A673 (cell line): ENCODE measurements at places on chromosomes 5 and 9. TPM values are rescaled to one million over a fixed set of nuclear protein-coding genes. Genes with fewer than 3 reads are reported as not detected.

- H3K4me1 ChIP-seq: no peaks in the 10 kb centered on the region
- no peak overlapping the region for H3K4me3 ChIP-seq
- DNase-seq: no peak
- peaks cover 8% of the 10 kb centered on the region for H3K27me3 ChIP-seq
- H3K27ac ChIP-seq: no peak overlapping the region
- no peaks in the 10 kb centered on the region for H3K36me3 ChIP-seq
Observed at GRCh38 chr9:93292664-93293328, 108.9 kb downstream of the WNK2 start.

- H3K27me3 ChIP-seq: no peaks in the 10 kb centered on the region
- DNase-seq: no peak
- H3K27ac ChIP-seq: no peak overlapping the region
- no peak overlapping the region for H3K4me3 ChIP-seq
- H3K36me3 ChIP-seq: no peaks in the 10 kb centered on the region
Observed at GRCh38 chr5:57466544-57466943, 16.1 kb downstream of the ACTBL2 start.

DNA sequence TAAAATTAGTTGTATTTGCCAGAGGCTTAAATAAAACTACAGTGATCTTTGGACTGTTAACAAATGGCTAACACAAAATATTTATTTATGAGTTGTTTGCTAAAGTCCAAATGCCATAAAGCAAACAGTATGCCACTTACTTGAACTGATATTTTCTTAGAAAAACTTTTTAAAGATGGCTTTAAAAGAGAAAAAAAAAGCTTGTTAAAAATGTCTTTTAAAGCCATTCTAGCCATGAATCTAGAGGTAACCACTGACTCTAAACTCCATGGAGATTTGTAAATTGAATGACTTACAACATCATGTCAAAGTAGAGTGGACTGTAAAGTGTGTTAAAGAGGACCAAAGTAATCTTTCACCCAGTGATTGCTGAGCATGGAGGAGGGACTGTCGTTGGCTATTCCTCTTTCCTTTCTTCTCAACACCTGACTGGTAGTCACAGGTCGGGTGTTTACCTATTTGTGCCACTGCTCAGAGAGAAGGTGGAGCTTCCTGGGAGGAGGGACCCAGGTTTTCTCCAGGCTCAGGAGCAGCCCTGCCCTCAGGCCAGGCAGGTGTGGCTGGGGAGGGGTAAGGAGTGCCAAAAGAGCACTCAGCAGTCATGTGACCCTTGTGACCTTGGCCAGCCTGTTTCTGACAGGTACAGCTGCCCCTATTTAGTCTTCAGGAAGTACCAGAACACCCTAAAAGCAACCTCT, 69.1 kb upstream of the TJP2 start:
- no peaks in the 10 kb centered on the region for H3K4me1 ChIP-seq
- no peak overlapping the region for H3K4me3 ChIP-seq
- no peak for DNase-seq

DNA sequence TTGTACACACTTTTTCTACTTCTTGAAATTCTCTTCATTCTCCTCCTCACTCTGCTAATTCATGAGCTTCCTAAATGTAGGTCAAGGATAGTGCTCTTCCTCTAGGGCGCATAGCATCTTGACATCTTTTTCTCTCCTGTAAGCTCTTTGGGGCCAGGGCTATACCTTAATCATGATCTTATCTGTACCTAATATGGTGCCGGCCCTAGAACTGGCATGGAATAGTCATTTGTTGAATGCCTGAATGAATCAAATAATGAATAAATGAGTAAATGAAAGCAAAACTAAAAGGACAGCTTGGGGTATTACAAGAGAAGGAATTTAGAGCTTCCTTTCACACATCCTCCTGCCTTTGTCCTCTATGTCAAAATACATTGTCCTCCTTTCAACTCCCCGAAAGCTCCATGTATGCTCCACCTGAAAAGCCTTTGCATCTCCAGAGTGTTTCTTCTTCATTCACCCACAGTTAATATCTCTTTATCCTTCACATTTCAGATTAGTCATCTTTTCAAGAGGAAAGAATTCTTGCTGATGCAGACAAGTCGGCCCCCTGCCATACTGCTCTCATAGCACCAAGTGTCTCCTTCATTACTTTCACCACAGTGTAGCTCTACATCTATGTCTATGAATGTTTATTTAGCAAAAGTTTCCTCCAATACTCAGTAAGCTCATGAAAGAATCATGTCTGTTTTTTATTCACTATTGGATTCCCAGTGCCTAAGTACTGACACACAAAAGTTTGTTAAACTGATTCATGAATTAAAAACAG, 16.4 kb upstream of the PPP2R2B start:
- H3K4me3 ChIP-seq: no peak overlapping the region
- no peaks in the 10 kb centered on the region for H3K4me1 ChIP-seq
- peaks cover 5% of the 10 kb centered on the region for H3K27me3 ChIP-seq
- DNase-seq: no peak
- no peaks in the 10 kb centered on the region for H3K36me3 ChIP-seq
- no peak overlapping the region for H3K27ac ChIP-seq

DNA sequence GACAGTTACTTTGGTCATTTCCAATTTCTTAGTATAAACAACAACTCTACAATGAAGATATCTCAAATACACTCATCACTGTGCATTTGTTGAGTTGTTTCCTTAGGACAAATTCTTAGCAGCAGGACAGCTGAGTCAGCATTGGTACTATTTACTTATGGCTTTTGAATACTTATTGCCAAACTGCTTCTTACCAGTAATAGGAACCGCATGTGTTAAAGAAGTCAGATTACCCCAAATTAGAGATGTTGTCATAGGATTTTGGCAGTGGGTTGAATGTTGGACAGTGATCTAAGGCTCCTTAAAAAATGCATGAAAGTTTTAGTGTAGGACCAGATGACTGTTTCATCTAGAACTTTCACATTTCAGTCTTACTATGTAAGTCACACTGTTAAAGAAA, 280.1 kb upstream of the DMRT1 start:
- H3K27me3 ChIP-seq: peaks cover 49% of the 10 kb centered on the region
- H3K4me1 ChIP-seq: no peaks in the 10 kb centered on the region
- no peak for DNase-seq
- H3K4me3 ChIP-seq: no peak overlapping the region
- H3K36me3 ChIP-seq: no peaks in the 10 kb centered on the region
- no peak overlapping the region for H3K27ac ChIP-seq

DNA sequence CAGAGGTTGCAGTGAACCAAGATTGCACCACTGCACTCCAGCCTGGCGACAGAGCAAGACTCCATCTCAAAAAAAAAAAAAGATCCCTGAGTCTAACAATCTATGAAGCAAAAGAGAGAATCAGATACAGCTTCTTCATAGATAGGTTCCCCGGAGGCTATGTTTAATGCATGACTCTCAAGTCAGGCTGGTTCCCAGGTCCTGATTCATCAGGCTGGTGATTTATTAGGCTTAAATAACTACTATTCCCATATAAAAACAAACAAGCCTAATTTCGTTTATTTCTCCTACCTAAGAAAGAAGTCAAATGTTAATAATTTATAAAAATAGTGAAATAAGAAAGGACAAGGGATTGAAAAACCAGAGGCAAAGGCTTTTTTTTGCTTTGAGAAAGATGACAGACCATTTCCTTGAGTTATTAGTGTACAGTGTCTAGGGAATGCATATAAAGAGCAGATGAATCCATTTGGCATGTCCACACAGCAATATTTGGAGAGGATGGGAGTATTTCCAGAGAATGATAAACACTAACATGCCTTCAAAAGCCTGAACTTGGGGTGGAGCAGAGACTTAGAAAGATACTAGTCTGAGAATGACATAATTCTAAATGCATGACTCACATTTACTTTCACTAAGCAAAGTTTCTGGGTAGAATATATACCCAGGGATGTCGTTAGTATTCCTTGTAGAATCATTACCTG, 115.3 kb downstream of the NREP start:
- H3K4me1 ChIP-seq: no peaks in the 10 kb centered on the region
- DNase-seq: no peak
- peaks cover 8% of the 10 kb centered on the region for H3K27me3 ChIP-seq
- no peaks in the 10 kb centered on the region for H3K36me3 ChIP-seq

The HSPB3 gene
- total RNA-seq: not detected in 2 replicates

DNA sequence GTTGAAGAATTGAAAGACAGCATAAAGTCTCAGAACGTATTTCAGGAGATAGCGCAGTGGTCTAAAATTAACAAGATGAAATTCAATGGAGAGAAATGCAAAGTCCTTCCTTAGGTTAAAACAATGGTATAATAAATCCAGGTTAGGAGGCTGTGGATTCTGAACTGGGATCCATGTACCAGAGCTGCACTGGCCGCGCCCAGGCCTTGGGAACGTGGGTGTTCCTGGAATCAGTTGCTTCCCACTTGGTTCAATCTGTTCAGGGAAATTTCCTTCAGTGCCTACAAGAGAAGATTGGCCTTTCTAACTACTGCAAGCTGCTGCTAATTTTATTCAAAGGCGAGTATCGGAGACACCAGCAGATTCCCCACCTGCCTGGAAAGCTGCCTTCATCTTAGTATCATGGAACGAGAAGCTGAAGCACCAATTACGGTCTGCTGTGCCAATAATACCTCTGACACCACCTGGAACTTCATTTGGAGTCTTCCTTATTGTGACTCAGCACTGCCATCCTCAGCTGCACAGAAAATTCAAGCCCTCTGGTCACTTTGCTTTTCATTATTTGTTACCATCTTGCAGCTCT, 14.3 kb upstream of the CTNND2 start:
- H3K4me1 ChIP-seq: no peaks in the 10 kb centered on the region
- no peak overlapping the region for H3K4me3 ChIP-seq
- H3K27ac ChIP-seq: no peak overlapping the region
- H3K27me3 ChIP-seq: no peaks in the 10 kb centered on the region
- H3K36me3 ChIP-seq: no peaks in the 10 kb centered on the region
- no peak for DNase-seq
